ENCODE measurements at places on chromosomes 5 and 9.

- no peak for DNase-seq
These were observed 45.3 kb upstream of the TRAF1 start for GRCh38 chr9:120971938-120972337.

DNA sequence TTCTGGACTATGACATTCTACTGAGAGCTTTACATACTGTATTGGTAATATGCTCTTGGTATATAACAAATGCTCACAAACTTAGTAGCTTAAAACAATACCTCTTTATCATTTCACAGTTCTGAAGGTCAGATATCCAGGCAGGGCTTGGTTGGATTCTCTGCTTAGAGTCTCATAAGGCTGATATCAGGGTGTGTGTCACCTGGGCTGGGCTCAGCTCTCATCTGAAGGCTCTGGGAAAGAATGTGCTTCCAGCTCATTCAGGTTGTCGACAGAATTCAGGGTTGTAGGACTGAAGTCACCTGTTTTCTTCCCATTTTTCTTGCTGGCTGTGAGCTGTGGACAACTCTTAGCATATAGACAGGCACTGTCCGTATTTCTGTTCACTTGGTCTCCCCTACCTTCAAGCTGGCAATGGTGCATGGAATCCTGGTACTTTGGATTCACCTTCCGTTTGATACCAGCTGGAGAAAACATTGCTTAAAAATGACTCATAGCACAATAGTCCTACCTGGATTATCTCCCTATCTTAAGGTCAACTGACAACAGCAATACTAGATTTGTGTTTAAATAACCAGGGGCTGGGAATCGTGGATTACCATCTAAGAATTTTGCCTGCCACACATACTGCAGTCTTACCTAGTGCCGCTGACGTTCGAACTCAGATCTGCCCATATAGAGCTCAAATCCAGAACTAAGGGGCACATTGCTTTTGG, 69.2 kb downstream of the RCL1 start:
- no peak for DNase-seq

DNA sequence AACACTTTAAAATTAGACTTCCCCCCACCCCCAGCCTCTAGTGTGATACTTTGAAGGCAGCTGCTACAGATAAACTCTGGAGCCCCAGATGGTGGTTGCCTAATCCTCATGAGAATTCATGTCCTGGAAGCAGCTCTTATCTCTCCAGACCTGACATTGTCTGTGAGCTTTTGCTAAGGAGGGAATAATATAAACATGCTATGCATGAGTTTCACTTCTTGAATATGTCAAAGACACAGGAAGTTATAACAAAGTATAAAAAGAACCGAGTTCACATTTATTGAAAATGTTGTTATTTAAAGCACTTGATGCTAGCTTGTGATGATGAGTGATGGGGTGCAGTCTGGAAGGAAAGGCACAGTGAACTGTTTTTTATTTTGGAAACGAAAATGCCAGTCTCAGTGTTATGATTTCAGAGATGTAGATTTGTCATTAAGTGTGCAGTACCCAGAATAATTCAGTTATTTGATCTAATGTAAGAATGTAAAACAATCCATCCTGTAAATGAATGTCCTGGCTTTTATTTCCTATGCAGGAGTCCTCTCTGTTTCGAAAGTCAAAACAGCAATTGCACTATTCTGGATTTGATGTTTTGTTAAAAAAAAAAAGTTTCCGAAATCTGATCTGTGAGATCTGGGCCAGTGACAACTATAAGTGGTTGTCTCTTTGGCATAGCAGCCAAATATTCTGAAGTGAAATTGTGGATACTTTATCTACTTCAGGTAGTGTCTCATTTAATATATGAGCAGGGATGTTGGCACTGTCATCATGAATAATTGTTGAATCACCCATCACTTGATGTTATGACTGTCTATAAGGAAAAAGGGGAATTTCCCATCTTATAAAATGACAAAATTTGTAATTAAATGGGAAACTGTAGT, 77.0 kb downstream of the ZCCHC7 start:
- DNase-seq = peak; percentile 71

DNA sequence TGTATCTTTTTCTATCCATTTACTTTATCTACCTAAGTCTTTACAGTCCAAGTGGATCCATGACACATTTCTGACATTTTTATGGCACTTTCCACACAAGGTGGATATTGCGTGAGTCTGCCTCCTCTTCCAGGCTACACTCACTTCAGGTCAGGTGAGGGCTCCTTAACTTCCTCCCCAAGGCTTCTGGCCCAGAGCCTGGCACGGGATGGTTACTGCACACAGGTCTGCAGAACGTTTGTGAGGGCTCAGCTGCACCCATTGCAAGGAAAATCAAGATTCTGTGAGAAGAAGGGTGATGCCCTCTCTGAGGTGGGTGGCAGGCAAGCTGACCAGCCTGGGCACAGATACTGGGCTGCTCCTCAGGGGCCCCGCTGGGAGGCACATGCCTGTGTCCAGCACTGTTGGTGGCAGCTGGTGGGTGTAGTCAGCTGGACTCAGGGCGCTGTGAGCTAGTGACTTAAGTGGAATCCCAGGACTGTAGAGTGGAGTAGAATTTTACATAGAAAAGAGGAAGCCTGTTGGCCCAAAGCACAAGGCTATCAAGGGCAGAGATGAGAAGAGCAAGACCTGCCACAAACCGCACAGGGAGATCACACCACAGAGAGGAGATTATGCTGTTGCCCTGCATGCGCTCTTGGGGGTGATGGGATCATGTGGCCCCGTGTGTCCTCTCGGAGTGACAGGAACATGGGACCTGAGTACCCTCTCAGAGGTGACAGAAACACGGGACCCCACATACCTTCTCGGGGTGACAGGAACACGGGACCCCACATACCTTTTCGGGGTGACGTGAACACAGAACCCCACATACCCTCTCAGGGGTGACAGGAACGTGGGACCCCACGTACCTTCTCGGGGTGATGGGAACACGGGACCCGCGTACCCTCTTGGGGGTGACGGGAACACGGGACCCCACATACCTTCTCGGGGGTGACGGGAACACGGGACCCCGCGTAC, 21.3 kb downstream of the AHRR start:
- no peak for DNase-seq

GRCh38 chr5:84184857-84185256, 199.8 kb downstream of the EDIL3 start:
- no peak for DNase-seq

GRCh38 chr5:151298063-151298855, 5.3 kb downstream of the SLC36A3 start:
- DNase-seq = peak; percentile 16

- no peak for DNase-seq
These were observed 35.3 kb upstream of the PRRC2B start for GRCh38 chr9:131358556-131358955.

- no peak for DNase-seq
These were observed 144.4 kb downstream of the FSTL4 start for GRCh38 chr5:133467826-133468463.

DNA sequence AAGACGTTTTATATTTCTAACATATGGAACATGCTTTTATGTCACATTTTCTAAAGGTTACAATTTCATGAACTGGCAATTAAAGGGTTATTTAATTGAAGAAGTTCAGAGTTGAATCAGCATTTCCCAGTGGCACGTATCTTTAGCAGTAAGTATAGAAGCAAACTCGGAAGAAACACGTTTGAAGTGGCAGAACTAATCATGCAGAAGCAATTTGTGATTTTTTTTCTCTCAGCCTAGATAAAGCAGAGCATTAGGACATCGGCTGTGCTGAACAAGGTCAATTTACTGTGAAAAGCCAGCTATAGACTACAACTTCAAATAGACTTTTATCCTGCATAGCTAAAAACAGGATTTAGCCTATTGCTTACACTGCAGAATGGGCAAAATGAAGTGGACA, 104.7 kb downstream of the ISL1 start:
- DNase-seq = no peak

- no peak for DNase-seq
These were observed 74.0 kb downstream of the UBAP1 start for GRCh38 chr9:34252670-34253459.

DNA sequence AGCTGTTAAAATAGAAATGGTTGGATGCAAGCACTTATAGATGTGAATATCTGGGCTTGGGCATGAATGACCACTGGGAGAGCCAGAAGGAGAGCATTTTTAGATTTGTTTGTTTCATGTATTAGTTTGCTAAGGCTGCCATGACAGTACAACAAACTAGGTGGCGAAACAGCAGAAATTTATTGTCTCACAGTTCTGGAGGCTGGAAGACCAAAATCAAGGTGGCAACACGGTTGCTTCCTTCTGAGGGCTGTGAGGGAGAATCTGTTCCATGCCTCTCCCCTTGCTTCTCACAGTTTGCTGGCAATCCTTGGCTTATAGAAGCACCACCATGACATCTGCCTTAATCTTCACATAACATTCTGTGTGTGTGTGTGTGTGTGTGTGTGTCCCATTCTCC, 20.2 kb upstream of the CDC23 start:
- no peak for DNase-seq

DNA sequence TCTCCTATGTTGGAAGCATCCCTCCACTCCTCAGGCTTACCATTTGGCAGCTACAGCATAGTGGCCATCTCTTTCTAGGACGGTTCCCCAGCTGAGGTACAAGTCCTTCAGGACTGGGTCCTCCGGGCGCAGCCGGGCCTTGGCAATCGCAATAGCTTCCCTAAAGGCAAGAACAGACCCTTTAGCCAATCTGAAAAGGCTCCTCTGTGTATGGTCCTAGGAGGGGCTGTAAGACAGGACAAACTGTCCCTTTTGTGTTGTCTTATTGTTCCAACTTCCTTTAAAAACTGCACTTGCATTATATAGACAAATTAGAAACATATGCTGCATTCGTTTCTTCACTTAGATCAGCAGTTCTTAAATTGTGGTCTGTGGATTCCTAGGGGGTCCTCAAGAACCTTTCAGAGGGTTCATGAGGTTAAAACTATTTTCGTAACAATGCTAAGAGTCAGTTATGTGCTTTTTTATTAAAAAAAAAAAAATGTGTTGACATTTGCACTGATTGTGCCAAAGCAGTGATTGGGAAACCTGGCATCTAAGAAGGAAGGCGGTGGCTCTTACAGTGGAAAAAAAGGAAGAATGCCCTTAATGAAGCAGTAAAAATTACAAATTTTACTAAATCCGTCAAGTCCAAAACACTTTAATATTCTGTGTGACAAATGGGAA, 38.7 kb downstream of the GEMIN5 start:
- DNase-seq = no peak

DNA sequence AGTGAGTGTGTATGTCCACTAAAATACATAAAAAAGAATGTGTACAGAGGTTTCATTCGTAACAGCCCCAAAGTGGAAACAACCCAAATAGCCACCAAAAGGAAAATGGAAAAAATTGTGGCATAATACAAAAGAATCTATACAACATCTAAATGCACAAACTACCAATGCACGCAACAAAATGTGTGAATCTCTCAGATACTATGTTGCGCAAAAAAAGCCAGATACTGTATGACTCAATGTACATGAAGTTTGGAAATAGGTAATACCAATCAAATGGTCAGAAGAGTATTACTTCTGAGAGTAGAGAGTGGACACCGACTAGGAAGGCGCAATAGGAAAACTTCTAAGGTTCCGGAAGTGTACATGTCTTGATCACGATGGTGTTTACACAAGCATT, 2.4 kb downstream of the XPA start:
- no peak for DNase-seq

- DNase-seq = no peak
These were observed 187.9 kb upstream of the ELL2 start for GRCh38 chr5:96149546-96149945.

DNA sequence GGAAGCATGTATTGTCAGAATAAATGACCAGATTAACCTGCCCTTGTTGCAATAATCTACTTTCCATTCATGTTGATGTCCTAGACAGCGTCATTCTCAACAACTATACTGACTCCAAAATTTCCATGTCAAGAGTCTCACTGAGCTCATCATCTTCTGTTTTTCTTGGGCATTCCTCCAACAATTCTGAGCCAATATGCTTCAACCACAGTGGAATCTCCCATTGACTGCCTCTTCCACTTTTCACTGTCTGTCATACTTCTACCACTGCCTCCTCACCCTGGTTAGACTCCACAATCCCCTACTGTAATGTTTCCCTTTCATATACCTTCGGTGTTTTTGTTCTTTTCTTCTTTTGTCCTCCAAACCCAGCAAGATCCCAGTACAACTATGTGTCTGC, 162.8 kb downstream of the TLE1 start:
- DNase-seq = no peak

DNA sequence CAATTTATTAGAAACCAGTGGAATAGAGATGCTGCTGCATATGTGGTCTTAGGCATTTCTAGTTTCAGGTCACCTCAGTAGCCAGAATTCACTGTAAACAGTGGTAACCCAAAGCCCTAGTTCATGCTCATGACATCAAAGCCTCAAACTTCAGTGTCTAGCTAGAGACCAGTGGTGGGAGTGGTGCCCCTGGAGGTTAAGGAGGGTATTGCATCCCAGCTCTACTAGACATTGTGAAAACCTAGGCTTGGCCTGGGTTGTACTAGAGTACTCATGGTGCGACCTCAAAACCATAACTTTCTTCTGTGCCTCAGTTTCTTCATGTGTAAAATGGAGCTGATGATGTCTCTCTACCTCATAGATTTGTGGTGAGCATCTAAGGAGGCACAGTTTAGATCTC, 18.8 kb downstream of the COL5A1 start:
- no peak for DNase-seq

DNA sequence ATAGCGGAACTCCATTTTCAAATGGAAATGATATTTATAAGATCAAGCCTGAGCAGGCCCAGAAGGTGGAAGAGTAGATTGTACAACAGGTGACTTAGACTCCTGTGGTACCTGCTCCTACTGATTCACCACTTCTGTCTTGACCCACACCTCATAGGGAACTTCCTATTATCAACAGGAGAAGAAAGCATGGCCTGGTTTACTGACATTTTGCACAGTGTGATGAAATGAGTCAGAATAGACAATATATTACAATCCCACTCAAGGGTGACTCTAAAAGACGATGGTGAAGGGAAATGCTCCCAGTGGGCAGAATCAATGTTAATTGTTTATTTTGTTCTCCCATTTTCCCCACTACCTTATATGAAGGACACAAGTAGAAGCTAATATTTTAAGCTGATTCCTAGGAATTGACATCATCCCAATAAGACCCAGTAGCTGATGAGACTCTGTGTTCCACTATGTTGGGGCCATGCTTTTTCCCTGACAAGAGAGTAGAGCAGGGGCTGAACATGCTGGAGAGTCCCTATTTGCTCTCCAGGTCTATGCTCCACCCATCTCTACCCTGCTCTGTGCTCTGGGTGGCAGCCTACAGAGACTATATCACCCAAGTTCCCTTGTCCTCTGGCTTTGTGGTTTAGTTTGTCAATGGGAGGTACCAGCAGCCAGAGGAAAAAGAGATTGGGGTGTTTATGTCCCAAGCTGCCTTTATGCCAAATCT, 163.4 kb upstream of the FSTL4 start:
- no peak for DNase-seq

- DNase-seq = no peak
These were observed 13.3 kb downstream of the MPDZ start for GRCh38 chr9:13266167-13266566.

- DNase-seq = no peak
These were observed 4.7 kb upstream of the YTHDC2 start for GRCh38 chr5:113508756-113509155.

DNA sequence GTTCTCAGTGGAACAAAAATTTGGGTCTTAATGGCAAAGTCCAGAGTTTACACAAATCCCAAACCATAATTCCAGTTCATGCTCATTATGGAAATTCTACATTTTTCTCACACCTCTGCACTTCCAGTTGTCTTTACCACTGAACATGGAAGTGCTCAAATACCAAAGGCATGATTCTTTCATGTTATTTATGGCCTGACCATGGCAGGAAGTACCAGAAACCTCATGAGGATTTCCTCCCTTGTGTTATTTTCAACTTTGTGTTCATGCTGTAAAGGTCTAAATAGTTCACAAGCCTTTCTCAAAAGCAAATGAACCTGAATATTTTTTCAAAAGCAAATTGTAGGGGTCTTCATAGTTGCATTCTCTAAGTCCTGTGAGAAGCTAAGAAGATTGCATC, 82.0 kb upstream of the ITGA1 start:
- DNase-seq = no peak
